Muscle of back (tissue), 13 donors: ENCODE measurements at places on chromosomes 7 and 10.
A peak's percentile ranks its signal among the peaks of the same experiment; 100 is the strongest.

- DNase-seq = no peak
These were observed 29.5 kb downstream of the BMPR1A start for GRCh38 chr10:86785968-86786367.

DNA sequence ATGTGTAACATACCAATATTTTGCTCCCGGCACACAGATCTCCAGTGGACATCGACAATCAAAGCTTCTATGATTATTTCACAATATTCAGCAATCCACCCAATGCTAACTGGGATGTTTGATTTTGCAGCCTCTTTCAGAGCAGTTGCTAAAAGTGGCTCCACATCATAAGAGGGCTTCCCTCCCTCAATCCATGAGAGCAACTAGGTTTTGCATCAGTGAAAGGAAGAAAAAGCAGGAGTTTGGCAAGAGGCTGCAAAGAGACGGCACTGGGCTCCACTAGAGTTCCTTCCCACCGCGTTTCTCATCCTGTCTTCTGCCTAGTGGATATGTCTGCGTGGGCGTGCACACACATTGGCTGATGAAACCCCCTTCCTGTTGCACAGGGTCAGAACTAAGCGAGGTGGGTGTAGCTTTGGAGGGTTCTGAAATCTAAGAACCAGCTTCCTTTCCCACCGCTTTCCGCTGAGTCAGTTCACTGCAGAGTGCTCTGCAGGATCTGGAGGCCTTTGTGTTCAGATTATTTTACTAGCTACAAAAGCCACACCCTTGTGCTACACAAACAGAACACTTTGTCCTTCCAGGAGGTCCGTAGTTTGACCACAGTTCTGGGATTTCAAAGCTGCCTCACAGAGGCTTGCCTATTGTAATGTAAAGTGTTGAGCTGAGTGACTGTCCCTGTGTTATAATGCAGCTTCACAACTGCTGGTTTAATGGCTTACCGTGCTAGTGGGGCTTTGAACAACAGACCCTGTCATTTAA lies 28.1 kb downstream of the ARL4A start:
- DNase-seq = peak; percentile 90

DNA sequence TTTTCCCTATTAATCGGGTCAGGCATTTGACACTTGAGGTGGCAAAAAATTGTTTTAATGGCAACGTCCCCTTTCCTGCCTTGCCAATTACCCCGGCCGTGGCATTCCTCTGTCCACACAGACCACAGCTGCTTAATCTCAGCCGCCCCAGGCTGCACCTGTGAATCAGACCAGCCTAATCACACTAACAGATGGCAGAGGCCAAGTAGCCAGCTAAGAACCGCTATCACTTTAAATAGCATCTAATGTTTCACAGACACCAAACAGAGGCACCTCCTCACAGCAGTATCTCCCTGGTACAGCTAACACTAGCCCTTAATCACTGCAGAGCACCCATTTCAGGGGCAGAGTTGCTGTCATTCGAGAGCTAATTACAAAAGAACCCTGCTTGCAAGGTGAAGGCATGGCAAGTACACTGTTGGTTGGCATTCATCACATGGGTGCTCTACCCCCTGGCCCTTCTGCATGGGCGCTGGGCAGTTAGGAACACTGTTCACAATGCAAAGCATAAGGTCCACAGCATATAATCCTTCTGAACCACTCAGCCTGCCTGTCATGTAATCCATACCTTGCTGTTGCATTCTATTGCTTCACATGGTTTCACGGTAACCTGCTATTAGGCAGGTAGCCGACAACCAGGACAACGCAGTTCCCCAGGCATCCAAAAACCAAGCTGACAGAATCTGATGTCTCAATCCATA lies 38.8 kb downstream of the FGFR2 start:
- no peak for DNase-seq

- peak; percentile 56 for DNase-seq
These were observed 655 bp downstream of the KLHL7 start for GRCh38 chr7:23106057-23106822.

- no peak for DNase-seq
These were observed 167.7 kb downstream of the DGKB start for GRCh38 chr7:14734839-14735321.

- DNase-seq = no peak
These were observed 194.8 kb upstream of the PTN start for GRCh38 chr7:137538361-137538762.

DNA sequence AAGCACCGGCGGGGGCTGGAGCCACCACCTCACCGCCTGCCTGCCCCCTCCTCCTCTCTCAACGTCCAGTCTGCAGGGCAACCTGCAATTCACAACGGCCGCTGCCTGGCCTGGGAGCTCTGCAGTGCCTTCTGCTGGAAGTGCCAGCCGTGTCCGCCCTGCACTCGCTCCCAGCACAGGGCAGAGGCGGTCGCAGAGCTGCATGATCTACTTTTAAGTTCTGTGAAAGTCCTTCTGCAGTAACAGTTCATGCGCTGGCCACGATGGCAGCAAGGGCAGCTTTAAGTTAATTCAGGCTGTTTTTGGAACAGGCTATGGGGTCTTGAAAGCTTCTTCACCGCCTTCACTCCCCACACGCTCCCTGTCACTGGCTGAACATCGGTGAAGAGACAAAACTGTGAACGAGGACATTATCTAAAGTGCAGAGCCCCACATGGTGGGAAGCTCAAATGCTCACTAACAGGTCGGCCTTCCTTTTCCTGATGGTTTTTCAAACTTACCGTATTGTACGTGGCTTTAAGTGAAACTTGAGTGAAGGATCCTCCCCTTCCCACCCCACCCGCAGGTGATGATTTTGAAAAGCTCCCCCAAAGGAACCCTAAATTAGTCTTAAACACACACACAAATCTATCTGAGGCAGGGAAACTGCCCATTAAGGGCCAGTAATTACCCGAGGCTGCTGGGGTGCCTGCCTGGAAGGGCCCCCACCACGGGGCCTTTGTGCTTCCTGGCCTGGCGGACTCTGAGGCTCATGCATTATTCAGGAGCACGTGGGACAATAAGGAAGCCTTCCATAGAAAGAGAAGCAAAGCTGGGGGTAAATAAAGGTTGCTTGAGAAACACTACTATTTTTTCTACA lies 504.3 kb downstream of the DNAJB6 start:
- no peak for DNase-seq

DNA sequence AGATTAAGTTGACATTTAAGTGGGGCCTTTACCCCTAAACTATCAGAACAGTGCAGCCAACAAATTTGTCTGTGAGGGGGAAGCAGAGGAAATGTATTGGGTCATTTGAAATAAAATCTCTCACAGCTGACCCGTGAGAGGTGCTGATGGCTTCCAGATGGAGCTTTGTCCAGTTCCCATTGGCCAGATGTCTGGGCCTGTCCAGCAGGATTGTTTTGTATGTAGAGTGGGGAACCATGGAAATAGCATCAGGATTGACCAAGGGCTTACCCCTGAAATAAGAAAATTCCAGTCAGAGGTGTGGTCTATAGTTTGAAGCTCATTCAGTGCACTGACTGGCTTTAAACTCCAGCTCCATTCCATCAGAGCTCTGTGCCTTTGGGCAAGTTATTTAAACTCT lies 50.6 kb downstream of the INHBA start:
- DNase-seq = peak; percentile 34

GRCh38 chr10:119301397-119301796 lies 94.0 kb downstream of the GRK5 start:
- DNase-seq = no peak

DNA sequence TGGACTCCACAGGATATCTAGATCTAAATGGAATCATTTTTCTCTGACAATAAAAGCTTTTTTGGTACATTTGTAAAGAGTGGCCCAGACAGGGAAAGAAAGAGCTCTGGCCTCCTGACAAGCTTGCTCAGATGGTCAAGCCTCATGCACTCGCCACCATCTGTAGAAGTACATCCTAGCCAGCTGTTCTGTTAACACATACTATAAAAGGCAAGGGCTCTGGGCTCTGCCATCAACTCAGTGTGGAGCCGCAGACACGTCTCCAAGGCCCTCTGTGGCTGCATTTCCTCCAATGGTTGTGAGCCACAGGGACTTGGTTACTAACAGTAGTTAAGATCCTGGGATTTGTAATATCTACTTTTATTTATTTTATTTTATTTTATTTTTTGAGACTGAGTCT lies 70.8 kb upstream of the KDM7A start:
- no peak for DNase-seq
